ENCODE measurements at places on chromosomes 5 and 9.
A peak's percentile ranks its signal among the peaks of the same experiment; 100 is the strongest.

- no peak for DNase-seq
Measured at GRCh38 chr9:34579104-34579807, 10.3 kb downstream of the CNTFR start.

GRCh38 chr5:81214848-81215247 lies 18.3 kb upstream of the CKMT2 start:
- no peak for DNase-seq

- no peak for DNase-seq
Measured at GRCh38 chr9:115978659-115979096, 174.9 kb upstream of the PAPPA start.

- DNase-seq, result no peak
Measured at GRCh38 chr5:112653638-112654205, 84.0 kb upstream of the APC start.

- DNase-seq, result no peak
Measured at GRCh38 chr9:122334916-122335315, 35.9 kb upstream of the PTGS1 start.

DNA sequence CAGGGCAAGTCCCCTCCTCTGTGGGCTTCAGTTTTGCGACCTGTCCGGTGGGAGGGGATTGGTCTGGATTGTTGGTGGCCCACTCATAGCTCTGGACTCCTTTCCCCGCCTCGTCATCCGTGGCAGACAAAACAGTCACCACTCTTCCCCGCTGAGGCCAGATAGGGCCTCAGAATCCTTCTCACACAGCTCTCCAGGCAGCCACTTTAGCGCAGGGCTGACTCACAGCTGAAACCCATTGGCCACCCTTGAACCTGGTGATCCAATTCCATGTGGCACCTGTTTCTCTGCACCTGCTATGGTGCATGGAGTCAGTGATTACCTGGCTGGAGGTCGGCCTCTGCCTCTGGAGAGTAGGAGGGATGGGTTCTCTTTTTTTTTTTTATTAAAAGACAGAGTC lies 15.8 kb upstream of the CACFD1 start:
- DNase-seq, result peak; percentile 63

GRCh38 chr9:106700676-106701075 lies 162.3 kb upstream of the ZNF462 start:
- DNase-seq, result no peak

GRCh38 chr9:134388976-134389375 lies 62.7 kb downstream of the RXRA start:
- DNase-seq, result no peak

GRCh38 chr9:2557693-2558092 lies 63.9 kb upstream of the VLDLR start:
- DNase-seq, result no peak

- no peak for DNase-seq
Measured at GRCh38 chr9:125496313-125496834, 210.6 kb downstream of the MAPKAP1 start.

DNA sequence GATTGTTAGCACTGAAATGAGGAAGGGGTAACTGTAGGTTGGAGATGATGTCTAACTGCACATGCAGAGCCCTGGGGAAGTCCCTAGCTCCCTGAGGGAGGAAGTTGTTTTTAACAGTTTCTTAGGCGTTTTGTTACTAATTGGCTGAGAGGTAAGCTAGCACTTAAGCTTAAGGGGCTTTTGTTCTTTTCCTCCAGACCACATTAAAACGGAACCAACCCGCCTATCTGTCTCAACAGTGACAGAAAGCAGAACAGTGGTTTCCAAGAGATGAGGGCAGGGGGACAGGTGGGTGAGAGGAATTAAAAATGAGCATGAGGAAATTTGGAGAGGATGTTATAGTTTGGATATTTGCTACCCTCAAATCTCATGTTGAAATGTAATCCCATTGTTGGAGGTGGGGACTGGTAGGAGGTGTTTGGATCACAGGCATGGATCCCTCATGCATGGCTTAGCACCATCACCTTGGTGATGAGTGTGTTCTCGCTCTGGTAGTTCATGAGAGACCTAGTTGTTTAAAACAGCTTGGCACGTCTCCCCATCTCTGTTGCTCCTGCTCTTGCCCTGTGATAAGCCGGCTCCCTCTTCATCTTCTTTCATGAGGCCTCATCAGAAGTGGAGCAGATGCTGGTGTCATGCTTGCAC lies 38.9 kb downstream of the LYRM7 start:
- peak; percentile 26 for DNase-seq

- DNase-seq, result no peak
Measured at GRCh38 chr9:98009936-98010335, 26.8 kb downstream of the ANP32B start.

DNA sequence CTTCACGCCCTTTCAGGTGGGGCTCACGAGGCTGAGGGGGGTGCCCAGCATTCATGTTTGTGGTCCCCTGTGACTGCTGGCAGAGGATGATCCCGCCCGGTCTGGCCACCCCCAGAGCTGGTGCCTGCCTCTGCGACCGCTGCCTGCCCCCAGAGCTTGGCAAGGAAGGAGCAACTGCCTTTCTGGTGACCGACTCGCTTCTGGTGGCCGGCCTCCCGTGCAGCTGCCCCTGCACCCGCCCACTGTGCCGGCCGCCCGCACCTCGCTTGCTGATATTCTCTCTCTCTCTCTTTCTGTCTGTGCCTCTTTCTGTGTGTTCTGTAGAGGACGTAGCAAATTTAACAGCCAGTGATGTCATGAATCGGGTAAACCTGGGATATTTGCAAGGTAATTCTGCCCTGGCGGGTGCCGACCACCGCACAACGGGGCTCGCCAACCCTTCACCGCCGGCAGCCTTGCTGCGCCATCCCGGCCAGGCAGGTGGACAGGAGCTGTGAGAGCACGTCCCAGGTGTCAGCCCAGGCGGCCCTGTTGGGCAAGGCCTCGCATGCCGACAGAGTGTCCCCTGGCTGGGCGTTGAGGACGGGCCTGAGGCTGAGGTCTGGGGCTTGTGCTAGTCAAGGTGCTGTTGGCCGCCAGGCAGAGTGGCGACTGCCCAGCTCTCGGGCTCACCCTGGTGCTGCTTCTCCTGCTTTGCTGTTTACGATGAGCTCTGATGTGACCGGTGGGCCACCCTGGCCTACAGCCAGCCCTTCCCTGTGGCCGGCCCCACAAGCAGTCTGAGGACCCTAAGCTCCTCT lies 86.0 kb downstream of the KCNT1 start:
- DNase-seq, result no peak

DNA sequence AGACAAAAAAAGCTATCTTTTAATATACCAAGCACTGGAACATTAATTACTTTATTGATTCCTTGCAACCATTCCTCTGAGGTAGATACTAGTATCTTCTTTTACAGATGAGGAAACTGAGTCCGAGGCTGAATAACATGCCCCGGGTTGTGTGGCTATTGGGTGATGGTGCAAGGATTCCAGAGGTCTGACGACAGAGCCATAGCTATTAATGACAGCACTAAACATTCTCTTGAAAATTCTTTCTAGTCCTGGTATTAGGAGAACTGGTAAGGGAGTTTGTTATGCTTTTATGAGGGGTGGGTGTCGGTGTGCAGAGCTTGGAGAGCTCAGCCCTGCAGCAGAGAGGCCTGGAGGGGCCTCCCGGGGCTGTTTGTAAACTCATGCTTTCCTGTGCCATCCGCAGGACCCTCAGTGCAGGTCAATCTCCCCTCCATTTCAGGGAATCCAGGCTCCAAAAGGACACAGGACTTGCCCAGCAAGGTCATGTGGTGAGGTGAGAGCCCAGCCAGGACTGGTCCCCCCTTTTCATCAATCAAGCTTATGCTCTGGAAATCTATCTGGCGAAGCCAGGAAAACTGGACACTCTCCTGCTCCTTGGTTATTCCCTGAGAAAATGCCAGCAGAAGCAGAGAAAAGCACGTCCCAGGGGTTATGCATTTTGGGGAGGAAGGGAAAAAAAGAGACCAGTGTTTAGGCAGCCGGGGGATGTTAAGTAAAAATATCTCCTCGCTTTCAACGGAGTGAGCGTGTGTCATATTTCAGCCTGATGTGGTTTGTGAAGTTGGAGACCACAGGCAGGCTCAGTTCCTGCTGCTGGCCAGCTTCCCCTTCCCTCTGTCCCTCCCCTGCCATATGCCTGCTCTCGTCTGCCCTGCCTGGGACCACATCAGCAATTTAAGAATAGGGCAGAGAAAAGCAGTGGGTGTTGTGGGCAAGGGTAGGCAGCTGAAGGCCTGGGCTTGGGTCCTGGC lies 3.7 kb downstream of the GSN start:
- no peak for DNase-seq

- no peak for DNase-seq
Measured at GRCh38 chr5:37776826-37777225, 63.0 kb downstream of the GDNF start.

- no peak for DNase-seq
Measured at GRCh38 chr5:171913987-171914273, 92.5 kb downstream of the FBXW11 start.

DNA sequence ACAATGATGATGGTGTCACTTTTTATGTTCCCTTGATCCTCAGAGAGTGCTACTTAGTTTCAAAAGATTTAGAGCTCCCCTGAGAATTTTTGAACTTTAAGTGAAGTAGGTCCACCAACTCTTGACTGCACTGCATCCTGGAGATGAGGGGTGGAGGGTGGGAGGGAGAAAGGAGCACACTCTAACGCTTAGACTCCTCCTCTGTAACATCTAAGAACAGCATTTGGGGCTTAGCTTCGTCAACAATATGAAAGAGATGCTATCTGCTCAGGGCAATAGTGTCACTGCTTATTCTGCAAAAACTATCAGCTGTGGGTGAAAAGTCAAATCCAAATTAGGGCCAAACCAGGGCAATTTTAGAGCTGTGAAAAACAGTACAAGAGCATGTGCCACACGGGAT lies 242.8 kb upstream of the EFNA5 start:
- no peak for DNase-seq

- DNase-seq, result no peak
Measured at GRCh38 chr9:125748446-125749099, 1.4 kb downstream of the PBX3 start.

- DNase-seq, result no peak
Measured at GRCh38 chr5:41738710-41739354, 131.4 kb downstream of the OXCT1 start.

GRCh38 chr5:173395257-173395932 lies 67.2 kb upstream of the STC2 start:
- no peak for DNase-seq

DNA sequence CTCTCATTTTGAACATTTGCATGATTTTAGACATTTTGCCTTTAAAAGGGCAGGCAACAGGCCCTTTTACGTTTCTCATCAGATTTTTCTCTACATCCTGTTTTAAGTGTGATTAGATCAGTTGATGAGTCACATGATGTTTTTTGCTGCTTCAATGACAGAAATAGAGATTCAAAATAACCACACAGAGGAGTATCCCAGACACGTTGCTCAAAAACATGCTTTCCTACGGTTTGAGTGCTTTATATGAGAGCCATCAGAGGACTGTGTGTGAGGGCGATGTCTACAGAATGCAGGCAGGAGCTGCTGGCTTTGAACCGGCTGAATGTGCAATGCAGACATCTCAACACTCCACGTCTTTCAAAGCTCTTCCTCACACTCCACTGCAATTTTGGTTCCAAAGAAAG lies 42.1 kb downstream of the OTULIN start:
- DNase-seq, result no peak

DNA sequence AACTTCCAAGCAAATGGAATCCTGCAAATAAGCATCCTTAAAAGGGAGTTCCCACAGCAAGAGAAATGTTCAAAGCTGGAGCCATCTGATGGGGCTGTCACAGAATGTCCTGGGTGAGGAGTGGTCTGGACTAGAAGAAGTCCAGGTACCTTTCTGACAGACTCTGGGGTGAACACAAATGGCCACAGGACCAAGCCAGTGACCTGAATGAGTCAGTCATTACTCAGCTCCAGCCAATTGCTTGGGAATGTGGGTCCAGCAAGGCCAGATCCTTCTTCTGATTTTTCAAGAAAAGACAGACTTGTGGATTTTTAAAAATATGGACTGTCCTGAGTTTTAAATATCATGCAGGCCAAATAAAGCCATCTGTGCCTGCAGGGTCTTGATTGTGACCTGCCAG lies 30.1 kb downstream of the GALNT10 start:
- no peak for DNase-seq

GRCh38 chr9:106535439-106535838 lies 327.5 kb upstream of the ZNF462 start:
- DNase-seq, result no peak

GRCh38 chr9:23543419-23543818 lies 282.6 kb downstream of the ELAVL2 start:
- no peak for DNase-seq

GRCh38 chr5:171441246-171441791 lies 21.9 kb downstream of the FGF18 start:
- no peak for DNase-seq

GRCh38 chr9:124500796-124501611 lies 6.2 kb downstream of the NR5A1 start:
- DNase-seq, result no peak

GRCh38 chr5:179257176-179257682 lies 88.0 kb downstream of the ADAMTS2 start:
- DNase-seq, result no peak

GRCh38 chr9:117938896-117939295 lies 234.7 kb downstream of the TLR4 start:
- DNase-seq, result no peak

GRCh38 chr5:170429014-170429413 lies 39.8 kb upstream of the KCNMB1 start:
- DNase-seq, result no peak

DNA sequence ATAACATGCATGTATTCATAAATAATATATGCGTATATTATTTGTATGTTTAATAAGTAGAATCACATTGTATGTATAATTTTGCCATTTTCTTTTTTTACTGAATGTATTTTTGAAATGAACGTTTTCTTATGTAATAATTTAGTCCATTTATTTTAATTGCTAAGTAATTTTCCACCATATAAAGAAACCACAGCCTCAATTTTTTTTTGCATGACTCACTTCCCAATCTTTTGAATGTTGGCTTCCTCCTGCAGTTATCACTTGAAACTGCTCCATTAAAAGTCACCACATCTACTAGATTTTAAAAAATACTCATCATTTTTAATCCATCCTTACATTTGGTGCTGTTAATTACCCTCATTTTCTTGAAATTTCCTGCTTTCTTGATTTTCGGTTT lies 363.3 kb upstream of the MEF2C start:
- DNase-seq, result no peak

DNA sequence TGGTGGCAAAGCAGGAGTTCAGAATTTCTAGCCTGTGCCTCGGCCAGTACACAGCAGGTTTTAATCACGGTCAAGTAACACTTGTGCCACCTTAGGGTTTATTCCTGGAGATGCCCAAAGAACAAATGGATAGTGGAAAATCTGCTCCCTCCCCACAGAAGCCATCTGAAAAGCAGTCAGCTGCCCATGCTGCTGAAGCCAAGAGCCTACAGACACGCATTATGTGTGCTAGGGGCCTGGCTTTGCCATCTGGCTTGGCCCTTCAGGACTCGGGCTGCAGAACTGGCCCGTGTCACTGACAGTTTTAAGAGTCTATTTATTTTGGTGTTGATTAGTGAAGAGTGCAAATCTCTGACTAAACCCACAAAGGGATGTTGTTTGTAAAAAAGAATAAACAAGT lies 11.1 kb downstream of the ARSB start:
- no peak for DNase-seq

All from NCI-H2107 (cell line).